Sciatic nerve (tissue), 2 donors: ENCODE measurements at places on chromosomes 11 and 22. TPM values are rescaled to one million over a fixed set of nuclear protein-coding genes. Genes with fewer than 3 reads are reported as not detected.
A peak's percentile ranks its signal among the peaks of the same experiment; 100 is the strongest.

Gene OR2AG1
- not detected for total RNA-seq

Gene UBTFL1
- not detected for total RNA-seq

Gene SLC43A1
- total RNA-seq: 14.8 TPM

DNA sequence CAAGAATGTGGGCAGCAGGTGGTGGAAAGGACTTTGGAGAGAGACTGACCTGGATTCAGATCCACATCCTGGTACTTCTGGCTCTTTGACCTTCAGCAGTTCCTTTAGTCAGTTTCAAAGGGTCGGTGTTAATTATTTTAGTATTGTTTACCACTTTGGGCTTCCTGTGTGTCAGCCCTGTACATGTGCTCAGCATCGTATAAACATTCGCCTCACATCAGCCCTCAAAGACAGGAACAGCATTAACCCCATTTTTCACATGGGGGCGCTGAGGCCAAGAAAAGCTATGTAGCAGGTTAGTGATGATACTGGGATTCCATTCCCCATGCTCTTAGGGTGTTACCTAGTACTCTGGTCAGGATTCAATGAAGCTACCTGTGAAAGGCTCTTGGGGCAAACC, 72.1 kb upstream of the YWHAH start:
- DNase-seq: no peak

DNA sequence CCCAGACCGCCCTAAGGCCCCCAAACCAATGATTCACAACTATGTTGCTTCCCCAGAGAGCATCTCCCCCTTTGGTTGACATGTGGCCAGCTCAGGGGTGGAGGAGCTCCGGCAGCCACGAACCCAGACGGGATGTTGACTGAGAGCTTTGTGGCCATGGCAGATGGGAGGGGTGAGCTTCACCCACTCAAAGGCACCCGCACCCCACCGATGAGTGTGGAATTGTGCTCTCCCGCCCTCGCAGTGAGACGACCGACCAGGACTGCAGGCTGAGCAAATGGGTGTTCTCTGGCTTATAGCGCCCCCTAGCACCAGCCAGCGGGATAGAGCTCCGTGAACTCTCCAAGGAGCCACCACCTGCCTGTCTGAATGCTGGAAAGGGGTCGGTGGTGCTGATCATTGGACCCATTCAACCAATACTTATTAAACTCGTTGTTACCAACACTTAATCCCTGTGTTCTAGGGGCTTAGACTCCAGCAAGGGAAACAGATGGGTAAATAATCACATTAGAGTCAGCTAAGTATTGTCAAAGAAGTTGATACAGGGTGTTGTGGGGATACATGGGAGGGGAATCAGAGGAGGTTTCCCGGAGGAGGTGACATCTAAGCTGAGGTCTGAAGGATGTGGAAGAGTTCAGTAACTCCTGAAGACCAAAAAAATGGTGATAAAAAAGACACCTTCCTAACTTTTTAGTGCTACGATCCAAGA, 4.5 kb upstream of the TIMP3 start:
- DNase-seq: peak; percentile 90

GRCh38 chr11:77410076-77410827, 63.6 kb downstream of the PAK1 start:
- DNase-seq: no peak

GRCh38 chr11:26753723-26754504, 32.1 kb upstream of the SLC5A12 start:
- peak; percentile 68 for DNase-seq

Gene ARHGAP1
- total RNA-seq: 78.6 TPM

DNA sequence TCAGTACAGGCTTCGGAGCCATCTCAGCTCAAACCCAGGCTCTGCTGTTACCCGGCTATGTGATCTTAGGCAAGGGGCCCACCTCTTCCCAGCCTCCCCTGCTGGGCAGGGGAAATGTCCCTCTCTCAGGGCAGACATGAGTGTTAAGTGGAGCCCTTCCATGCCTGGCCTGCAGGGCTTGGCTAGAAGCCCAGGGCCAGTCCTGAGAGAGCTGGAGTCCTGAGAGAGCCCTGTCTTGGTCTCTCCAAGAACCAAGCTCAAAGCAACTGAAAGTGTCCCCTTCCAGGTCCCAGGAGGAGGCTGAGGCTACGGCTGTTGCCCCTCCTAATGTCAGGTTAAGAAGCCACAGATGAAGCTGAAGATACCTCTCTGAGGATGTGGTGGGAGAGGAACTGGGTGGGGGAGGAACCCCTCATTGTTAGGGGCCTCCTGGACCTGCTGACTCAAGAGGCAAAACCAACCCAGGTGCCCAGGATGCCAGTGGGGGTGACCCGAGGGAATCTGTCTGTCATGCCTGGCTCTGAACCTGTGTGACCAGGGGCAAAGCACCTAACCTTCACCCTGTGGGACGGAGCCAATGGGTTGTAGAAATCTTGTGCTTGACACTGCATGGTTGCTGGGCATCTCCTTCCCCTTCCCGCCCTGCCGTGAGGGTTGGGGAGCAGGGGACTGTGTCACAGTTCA, 4.2 kb downstream of the ZP1 start:
- DNase-seq: peak; percentile 45

GRCh38 chr11:73242251-73243092, 24.4 kb downstream of the P2RY2 start:
- peak; percentile 81 for DNase-seq

Gene PKNOX2
- 17.3 TPM for total RNA-seq

Gene FGF4
- 9.2 TPM for total RNA-seq

- no peak for DNase-seq
These were observed 54.6 kb downstream of the GRIK4 start for GRCh38 chr11:120566176-120566575.

Gene PANX3
- total RNA-seq: not detected

- peak; percentile 37 for DNase-seq
These were observed 10.3 kb downstream of the PARVG start for GRCh38 chr22:44191036-44191454.

- no peak for DNase-seq
These were observed 6.1 kb downstream of the ARHGAP8 start for GRCh38 chr22:44758344-44758973.

DNA sequence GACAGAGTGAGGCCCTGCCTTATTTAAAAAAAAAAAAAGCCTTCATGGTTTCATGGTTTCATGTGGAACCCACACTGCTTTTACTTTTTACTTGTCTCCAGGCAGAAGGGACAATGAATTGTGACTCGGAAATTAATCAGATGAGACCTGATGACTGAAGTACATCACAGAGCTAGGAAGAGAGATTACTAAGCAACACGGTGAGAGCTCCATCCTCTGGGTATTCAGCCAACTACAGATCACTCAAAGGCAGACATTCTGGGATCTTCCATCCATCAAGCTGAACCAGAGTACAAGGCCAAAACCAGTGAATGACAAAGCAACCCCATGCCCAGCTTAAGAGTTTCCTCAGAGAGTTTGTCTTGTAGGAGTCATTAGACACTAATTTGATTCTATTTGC, 433.2 kb downstream of the SOX6 start:
- no peak for DNase-seq

DNA sequence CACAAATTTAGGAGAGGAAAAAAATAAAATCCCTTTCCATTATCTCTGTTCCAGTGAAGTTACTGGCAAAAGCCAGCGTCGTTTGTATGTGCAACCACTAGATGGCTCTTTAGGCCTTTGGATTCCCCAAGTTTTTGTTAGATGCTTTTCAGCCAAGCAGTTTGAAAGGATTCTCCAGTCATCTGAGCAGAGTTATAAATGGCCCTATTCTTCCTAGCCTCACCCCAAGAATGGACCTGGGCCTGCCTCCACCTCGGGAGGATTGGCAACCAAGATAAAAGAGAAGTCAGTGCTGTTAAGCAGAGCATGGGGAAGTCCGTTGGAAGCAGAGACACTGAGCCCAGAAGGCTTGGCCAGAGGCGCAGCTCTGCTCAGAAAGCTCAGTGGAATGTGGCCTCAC, 15.4 kb downstream of the FAM181B start:
- no peak for DNase-seq
